Pulmonary artery endothelial cell (primary cell): ENCODE measurements at places on chromosomes 5 and 9.

GRCh38 chr9:108766626-108767161 lies 89.1 kb downstream of the ACTL7B start:
- DNase-seq, result no peak

- DNase-seq, result peak; percentile 68
Observed at GRCh38 chr9:77735494-77735893, 87.4 kb upstream of the GNA14 start.

- no peak for DNase-seq
Observed at GRCh38 chr5:159411115-159411514, 80.8 kb upstream of the IL12B start.

DNA sequence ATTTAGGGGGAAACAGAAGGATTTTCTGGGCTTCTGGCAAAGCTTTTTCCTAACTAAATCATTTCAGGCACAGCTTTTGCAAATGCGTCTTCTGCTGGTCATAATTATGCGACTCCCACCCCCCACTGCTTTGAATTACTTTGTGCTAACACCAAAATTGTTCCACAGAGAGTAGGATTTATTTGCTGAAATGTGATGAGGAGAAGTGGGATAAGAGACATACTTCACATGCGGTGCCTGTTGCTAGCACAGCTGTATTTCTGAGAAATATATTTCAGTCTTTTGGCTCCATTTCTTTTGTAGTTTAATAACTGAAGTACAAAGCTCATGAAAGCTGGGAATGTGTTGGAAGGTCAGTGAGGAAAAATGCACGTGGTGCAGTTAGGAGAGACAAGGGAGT lies 83.2 kb upstream of the TAS2R1 start:
- DNase-seq, result no peak

DNA sequence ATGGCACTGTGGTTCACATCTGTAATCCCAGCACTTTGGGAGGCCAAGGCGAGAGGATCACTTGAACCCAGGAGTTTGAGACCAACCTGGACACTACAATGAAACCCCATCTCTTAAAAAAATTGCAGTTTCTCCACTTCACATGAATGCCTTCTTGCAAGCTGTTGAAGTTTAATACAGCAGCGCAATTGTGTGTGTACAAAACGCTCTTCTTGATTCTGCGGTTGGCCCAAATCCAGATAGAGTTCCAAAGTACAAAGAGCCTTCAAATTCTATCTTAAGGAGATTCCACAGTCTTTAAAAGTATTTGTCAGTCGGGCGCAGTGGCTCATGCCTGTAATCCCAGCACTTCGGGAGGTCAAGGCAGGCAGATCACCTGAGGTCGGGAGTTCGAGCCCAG lies 9.3 kb upstream of the SETX start:
- DNase-seq, result no peak

DNA sequence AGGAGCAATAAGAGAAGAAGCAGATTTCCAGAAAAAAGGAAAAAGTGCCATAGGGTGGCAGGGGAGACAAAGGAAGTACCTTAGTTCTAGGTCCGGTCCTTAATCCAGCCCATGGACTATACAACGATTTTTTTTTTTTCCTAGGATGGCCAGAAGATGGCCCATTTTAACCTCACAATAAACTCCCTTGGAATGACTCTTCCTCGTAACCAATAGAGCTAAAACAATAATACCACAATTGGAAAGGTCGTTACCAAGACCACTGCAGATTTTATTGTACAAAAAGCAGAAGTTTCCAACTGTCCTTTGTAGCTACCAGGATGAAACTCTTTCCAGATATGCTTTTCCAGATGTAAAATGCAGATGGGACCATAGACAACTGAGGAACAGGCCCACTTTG lies 34.4 kb upstream of the SSBP2 start:
- no peak for DNase-seq

DNA sequence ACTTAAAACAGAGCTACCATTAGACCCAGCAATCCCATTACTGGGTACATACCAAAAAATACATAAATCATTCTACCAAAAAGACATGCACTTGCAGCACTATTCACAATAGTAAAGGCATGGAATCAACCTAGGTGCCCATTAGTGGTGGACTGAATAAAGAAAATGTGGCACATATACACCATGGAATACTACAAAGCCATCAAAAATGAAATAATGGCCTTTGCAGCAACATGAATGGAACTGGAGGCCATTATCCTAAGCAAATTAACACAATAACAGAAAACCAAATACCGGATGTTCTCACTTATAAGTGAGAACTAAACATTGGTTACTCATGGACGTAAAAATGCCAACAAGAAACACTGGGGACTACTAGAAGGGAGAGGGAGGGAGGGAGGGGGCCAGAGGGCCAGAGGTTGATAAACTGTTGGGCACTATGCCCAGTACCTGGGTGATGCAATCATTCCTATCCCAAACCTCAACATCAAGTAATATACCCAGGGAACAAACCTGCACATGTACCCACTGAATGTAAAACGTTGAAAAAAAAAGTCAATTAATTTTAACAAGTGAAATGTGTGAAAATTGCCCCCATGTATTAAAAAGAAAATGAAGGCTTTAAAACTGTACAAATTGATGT lies 24.5 kb upstream of the GPR150 start:
- no peak for DNase-seq

DNA sequence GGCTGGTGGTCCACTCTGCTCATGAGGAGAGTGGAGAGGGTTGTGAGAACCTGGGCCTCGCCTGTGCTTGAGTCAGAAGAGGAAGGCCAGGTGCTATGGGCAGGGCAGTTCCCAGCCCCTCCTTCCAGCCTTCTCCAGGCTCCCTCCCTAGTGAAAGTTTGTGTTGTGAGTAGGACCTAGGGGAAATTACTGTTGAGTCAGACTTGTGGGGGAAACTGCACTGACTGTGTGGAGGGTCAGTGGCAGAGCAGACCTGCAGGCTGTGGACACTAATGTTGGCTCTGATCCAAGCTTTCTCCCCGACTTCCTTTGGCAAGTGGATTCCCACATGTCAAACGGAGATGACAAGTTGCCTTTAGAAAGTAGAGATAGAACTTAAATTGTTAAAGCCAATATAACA lies 102.6 kb downstream of the ARHGAP26 start:
- DNase-seq, result peak; percentile 78

GRCh38 chr9:137302449-137303150 lies 529 bp upstream of the NRARP start:
- no peak for DNase-seq

GRCh38 chr9:88791105-88791805 lies 200.0 kb upstream of the S1PR3 start:
- no peak for DNase-seq

DNA sequence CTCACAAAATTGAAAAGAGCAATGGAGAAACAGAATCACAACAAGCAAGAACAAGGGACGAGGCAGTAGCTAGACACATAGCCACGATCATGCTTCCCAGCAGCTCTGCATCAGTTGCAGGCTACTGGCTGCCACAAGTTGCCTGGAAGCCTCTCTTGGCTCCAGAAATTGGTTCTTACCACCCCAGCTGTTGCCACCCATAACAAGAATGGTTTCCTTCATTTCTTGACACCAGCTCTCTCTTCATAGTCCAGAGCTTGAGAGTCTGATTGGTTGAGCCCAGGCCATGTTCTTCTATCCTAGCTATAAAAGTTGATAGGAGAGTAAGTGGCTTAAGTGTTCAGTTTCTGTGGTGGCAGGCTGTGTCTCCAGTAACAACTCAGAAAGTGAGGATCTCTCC lies 210.7 kb upstream of the ANKRD55 start:
- no peak for DNase-seq

GRCh38 chr9:21904371-21904770 lies 89.8 kb downstream of the CDKN2A start:
- no peak for DNase-seq

- DNase-seq, result no peak
Observed at GRCh38 chr5:39194466-39195136, 24.8 kb downstream of the FYB1 start.

DNA sequence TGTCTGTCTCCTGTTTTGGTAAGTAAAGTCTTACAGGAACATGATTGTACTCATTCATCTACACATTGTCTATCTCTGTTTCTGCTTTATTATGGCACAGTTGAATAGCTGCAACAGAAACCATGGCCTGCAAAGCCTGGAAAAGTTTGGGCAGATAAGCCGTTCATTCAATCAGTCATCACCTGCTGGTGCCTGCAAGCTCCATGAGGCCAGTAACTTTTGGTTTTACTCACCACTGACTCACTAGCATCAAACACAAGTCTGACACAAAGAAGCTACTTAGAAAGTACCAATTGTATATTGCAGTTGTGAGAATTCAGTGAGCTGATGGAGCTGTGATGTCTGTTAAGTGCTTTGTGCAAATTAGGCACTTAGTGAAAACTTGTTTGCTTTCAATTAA lies 373.6 kb upstream of the SGCD start:
- DNase-seq, result no peak

GRCh38 chr9:8391566-8391965 lies 592.0 kb upstream of the DMAC1 start:
- DNase-seq, result no peak

DNA sequence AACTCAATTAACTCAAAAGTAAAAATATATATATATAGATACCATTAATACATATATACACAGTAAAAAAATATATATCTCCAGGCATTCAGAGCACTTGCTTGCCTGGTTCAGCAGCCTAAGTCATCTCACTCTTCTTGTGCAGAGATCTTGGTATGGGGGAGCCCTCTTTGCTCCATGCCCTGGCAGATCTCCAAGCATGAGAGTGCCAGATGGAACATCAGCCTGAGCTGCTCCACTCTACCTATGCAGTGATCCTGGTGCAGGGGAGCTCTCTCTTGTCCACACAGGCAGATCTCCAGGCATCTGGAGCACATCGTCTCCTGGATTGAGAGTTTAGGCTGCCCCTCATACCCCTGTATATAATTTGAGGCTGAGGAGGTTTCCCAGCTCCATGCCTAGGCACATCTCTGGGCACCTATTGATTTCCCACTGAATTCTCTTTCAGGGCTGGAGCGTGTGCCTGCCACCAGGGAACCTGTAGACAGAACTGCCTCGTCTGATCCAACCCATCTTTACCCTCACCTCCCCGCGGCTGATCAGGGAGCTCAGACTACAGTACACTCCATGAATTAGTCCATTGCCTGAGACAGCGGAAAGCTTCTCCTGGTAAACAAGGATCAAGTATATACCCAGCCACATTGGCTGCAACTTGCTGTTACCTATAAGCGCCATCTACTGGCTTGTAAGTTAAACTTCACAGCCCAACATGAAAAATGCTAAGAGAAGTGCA lies 342.4 kb upstream of the GRIA1 start:
- DNase-seq, result no peak

DNA sequence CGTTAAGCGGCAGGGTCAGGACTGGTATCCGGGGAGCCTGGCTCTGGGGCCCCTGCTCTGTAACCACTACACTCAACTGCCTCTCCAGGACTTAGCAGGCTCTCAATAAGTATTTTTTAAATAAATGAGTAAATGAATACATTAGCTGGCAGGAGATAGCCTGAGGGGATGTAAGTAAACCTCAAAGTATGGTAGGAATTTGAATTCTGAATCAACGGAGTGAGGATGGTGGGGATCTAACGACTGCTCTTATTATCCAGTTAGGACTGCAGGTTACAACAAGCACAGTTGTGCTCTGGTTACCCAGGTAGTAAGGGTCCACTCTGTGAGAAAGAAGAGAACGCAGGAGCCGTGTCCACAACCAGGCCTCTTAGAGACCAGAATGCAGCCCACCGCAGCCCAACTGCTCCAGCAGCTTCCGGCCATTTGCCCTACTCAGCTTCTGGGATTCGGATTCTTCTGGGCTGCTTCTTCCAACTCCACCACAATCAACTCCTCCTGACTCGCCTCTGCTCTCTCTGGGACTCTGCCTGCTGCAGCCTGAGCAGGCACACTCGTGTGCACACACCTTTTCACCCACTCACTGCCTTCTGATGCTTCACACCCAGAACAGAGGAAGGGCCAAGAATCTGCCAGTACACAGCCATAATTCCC lies 52.6 kb downstream of the MED27 start:
- no peak for DNase-seq

- DNase-seq, result no peak
Observed at GRCh38 chr5:92801911-92802310, 779.1 kb downstream of the NR2F1-AS1 start.

DNA sequence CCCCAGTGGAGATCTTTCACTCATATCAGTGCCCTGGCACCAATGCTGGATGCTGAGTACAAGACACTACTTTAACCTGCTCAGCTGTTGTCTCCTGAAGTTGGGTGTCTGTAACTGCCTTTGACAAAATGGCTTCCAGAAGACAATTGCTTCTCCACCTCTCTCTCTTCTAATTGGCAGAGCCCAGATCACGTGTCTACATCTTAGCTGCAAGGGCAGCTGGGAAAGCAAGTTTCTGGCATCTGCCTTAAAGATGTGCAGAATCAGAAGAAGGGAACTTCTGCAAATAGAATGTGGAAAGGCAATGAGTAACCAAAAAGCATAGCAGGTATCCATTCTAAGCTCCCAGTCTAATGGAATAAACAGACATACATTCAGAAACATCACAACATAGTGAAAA lies 81.1 kb downstream of the PDZD2 start:
- DNase-seq, result no peak

- no peak for DNase-seq
Observed at GRCh38 chr5:178301641-178302040, 69.0 kb upstream of the PHYKPL start.

DNA sequence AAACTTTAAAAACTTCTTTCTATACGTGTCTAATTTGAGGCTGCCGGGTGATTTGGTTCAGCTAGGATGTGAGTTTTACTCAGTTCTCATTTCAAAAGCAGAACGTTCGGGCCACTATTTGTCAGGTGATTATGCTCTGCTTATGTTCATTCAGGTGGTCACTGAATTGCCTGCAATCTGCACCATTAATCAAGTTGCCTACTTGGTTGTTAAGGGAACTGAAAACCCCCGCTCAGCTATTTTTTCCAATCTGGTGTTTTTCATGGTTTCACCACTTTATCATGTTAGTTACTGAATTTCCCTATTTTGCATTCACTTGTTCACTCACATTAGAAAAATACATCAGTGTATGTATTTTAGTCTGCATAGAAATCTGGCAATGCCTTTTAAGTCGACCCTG lies 523.0 kb downstream of the CSNK1G3 start:
- DNase-seq, result no peak

GRCh38 chr5:149426931-149427330 lies 47.8 kb upstream of the IL17B start:
- DNase-seq, result no peak

DNA sequence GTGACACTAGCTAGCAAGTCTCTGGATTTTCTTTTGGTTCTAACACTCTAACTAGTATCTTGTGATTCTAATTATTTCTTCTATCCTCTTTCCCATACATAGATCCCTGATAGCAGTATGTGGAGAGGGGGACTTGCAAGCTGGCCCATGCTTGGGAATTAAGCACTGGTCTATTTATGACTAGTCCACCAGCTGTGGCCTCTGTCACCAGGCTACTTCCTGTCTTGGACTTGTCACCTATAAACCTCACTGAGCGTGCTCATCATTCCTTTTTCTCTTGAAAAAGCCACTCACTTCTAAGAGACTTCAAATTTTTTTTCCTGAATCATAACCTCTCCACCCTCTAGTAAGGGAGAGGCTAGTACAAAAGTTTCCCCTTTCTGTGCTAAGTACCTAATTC lies 32.3 kb upstream of the MAMDC2 start:
- DNase-seq, result no peak

GRCh38 chr9:32378993-32379729 lies 5.3 kb upstream of the ACO1 start:
- peak; percentile 39 for DNase-seq
